ENCODE measurements at places on chromosomes 6 and 20.

DNA sequence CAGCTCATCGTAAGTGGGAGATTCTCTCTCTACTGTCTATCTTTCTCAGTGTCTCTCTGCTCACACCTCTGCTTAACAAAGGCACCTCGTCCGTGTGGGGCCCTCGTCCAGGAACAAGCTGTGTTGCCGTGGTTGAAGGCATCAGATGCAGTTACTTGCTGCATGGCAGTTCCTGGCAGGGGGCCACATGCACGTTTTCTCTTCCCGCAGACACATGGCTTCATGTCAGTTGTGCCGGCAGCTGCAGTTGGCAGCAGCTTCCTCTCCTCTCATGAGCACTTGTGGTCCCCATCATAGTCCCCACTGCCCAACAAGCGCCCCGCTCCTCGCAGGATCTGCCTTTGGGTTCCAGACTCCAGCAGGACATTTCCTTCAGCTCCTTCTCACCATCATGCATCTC is 7.1 kb upstream of the AFDN start:
- DNase-seq = no peak

DNA sequence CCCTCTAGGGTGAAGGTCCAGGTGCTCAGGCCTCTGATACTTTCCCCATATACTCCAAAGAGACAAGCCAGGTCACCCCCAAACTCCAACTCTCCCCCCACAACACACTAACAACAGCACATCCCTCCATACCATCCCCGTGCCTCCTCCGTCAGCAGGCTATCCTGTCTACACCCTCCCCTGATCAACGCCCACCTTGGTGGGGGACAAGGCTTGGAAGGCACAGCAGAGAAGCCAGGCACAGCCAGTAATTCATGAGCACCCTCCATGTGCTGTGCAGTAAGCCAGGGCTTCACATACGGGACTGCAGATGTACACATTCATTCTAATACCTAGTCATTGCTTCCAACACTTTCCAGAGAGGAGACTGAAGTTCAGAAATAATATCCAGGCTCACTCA is 57.6 kb downstream of the TRERF1 start:
- DNase-seq = no peak

GRCh38 chr20:48638546-48638945 is 189.3 kb downstream of the PREX1 start:
- no peak for DNase-seq

DNA sequence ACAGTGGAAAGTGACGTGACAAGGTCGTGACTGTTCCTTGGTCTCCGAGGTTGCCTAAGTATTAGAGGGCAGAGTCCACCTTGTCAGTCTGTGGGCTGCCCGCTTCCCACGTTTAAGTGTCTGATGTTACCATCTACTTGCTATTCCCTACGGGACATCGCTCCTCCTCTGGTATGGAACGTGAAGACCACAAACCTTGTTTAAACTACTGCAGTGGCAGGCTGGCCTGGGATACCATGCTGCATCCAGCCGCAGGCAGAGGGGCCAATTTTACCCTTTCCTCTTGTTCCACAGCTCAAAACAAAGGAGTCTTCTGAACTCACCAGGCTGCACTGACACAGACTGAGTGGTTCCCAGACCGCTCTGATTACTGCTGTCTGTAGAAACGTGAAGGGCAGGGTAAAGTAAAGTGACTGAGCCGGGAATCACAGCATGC is 275.9 kb downstream of the FOXC1 start:
- no peak for DNase-seq

GRCh38 chr20:44807051-44807683 is 3.2 kb downstream of the RIMS4 start:
- DNase-seq = no peak

DNA sequence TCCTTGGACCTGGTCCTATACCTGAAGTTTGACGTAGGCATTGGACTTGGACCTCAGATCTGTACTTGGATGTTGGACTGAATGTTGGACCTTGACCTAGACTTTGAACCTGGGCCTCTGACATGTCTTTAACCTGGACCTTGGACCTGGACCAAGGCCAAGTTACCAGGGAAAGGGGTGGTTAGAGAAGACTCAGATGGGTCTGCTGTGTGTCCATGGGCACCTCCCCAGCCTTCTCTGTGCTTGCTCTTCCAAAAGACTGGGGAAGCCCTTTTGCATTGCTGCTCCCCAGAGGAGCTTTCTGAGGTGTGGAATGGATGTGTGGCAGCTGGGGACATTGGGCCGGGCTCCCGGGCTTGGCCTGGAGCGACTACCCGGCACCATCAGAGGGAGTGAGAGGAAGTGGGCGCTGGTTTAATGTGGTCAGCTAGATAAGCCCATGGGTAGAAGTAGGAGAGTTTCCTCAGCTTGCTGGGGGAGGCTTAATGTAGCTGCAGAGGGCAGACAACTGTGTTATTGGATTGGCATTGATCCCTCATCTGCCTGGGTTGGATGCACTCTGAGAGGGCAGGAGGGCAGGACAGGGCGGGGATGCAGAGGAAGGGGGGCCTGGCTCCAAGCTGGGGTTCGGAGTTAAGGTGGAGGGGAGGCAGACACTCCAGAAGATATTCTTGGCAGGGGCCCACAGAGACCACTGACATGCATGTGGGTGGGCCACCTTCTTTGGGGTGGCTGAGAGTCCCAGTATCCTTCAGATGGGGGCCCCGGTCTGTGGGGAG is 4.2 kb downstream of the SCRT2 start:
- no peak for DNase-seq

- no peak for DNase-seq
These were observed 75.8 kb upstream of the ZFP64 start for GRCh38 chr20:52267418-52267817.

DNA sequence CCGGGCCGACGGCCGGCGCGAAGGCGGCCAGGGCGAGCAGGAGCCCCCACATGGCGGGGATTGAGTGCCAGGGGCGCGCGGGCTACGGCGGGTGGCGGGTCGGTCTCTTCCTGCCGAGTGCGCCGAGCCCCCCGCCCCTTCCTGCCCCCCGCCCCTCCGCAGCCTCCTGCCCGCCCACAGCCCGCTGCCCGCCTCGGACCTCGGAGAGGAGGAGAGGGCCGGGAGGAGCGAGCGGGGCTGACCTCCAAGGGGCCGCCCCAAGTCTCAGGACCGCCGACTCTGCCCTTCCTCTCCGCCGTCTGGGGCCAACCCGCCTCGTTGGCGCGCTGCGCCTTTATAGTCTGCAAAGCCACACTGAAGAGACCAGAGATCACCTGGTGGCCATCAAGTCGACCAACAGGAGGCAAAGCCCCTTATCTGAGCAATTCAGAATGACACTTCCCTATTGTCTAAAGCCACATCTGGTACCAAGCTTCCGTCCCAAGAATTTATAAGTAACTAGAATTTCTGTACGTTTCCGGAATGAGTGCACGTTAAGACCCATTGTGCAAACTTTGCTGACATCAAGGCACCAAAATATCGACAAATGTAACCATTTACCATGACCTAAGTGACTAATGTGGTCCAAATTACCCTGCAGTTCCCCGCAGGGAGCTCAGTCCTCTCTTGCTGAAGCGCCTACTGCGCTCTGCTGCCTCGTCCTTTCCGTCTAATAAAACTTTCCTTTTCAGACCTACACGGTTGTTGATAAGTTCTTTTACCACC is at the start of gene CPXM1:
Gene CPXM1 (minus strand): TSS at position 107 of the 765 bp plus-strand sequence. CDS start 55 bp downstream, at position 52.
- DNase-seq = no peak

- DNase-seq = no peak
These were observed 21.7 kb downstream of the TRAF3IP2 start for GRCh38 chr6:111583986-111584385.

GRCh38 chr20:35171753-35172433 is at the start of gene PROCR:
TSS of gene PROCR (plus strand) at chr20:35172072. CDS start at chr20:35172155, 83 bp downstream.
- DNase-seq = no peak

- no peak for DNase-seq
These were observed 52.2 kb downstream of the ZMYND8 start for GRCh38 chr20:47304287-47304686.

GRCh38 chr20:24842918-24843715 is 106.0 kb upstream of the CST7 start:
- DNase-seq = no peak

DNA sequence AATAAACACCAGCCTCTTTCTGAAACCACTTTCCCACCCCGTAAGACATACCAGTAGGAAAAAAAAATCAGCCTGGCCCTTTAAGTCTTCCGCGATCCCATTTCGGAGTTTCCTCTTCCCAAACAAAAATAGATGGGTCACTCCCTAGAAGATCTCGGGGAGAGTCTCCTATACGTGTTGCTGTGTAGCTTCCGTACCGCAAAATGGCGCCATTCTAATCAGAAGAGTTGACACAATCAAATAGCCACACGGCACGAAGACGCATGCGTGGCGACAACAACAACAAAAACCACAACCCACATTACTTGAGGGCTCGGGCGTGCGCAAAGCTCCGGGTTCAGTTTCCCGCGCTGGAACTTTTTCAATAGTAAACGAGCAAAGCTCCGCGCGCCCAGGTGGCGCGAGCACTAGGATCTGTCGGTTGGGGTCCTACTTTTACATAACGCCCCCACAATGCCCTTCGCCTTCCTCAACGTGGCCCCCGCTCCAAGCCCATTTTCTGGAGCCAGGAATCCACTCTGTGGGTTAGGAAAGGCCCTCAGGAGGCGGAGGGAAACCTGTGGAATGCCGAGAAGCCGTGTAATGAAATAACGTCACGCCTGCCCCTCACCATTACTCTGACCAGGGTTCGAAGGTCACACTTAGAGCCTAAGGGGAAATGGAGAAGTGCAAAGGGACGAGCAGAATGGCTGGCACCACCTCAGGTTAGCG is at the start of gene GPANK1:
Gene GPANK1 (minus strand): TSS at position 208 of the 711 bp plus-strand sequence. CDS start 519 bp downstream, outside the sequence.
- peak; percentile 89 for DNase-seq

DNA sequence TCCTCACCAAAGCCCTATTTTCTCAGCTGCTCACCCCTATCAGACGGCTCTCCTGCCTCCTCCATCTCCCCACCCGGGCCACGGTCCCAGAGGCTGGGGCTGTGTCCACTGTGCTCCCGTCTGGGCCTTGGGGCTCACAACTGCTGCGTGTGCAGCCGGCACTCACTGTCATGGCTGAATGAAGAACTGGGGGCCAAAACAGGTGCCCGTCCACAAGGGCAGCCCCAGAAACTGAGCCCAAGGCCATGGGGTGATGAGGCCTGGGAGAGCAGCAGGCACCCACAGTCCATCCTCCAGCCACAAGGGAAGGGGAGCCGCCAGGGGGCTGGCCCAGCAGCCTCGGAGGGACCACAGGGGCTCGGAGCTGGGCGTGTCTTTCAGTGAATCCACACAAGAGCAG is 159.5 kb downstream of the DLL1 start:
- DNase-seq = no peak

DNA sequence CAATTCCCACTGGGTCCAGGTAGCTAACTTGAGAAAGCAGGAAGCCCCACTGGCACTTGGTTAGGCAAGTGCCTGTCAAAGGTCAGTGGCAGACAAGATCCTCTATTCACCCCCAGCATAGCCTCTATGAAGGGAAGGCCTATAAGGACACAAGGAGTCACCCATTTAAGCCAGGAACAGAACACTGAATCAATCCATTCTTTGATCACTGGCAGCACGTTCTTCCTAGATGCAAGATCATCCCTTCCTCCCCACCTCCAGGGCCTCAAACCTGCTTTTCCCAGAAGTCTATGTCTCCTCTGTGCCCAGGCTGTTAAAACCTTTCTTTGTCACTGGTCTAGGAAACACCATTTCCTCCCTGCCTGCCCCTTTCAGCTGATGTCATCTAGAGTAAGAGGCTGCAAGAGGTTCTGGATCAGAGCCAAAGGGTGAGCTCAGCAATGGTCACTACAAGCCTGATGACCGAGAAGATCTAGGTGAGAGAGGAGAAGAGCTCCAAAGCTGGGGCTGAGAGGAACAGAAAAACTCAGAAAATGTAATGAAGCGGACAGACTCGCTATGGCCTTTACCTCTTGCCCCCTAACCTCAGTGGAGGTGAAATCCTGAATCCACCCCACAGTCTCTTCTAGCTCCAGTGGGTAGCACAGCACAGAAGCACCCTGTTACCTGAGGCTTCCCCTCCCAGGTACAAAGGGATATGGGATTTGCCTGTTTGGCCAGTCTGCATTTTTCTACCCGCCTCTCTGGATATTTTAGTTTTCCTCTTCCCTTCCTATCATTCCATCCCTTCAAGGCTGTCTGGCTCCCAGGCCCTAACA is 1.8 kb downstream of the GTPBP2 start:
- DNase-seq = peak; percentile 94

DNA sequence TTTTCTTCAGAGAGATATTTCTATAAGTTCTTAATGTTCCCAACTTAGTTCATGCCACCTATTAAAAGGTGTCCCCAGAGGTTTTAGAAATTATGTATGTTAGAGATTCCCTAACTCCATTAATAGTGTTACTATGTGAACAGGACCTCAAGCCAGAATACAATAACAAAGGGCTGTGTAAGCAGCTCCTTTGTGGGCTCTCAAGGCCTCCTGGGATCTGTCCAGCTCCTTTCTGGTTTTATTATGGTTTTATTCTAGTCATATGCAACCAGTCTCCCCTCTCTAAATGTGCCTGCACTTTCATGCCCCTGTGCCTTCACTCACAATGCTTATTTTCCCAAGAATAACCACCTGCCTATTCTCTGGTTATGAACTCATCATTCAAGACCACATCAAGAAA is 22.7 kb downstream of the NRSN1 start:
- no peak for DNase-seq

DNA sequence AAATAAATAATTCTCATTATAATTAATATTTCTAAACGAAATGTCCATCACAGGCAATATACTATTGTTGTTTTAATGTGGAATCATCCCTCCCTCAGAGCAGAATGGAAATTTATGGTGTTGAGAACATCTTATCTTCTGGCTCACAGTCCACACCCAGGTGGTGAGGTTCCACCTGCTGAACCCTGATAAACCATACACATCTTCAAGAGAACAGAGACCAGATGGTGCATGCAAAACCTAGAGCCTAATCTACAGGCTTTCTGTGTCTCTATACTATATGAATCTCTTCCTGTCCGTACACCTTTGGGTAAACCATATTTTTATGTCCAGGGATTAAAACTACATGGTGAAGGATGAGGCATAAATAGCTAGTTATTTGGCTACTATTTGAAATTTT is 52.3 kb upstream of the UFL1 start:
- DNase-seq = no peak

- DNase-seq = no peak
These were observed 14.4 kb upstream of the FAM217A start for GRCh38 chr6:4093288-4093687.

- no peak for DNase-seq
These were observed 71.4 kb upstream of the CST7 start for GRCh38 chr20:24877652-24878051.

DNA sequence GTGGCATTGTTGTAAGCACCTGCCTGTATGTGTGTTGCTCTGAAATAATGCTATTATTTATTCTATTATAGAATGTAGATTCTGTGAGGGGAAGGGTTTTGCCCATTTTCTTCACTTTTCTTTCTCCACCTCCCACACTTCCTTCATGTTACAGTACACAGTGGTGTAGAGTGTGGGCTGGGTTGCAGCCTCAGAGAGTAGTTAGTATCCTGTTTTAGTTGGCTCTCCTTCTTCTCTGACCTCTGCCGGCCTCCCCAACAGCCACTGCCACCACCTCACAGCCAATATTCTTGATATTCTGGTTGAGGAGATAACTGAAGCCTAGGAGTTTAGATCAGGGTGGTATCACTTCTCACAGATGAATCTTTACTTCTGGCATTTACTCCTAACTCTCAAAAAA is 143.4 kb downstream of the BCKDHB start:
- DNase-seq = no peak

All from hematopoietic multipotent progenitor cell treated with erythropoietin and hydrocortisone succinate and interleukin-3 and kit ligand, for 17 days (in vitro differentiated cells).